ENCODE measurements at places on chromosomes 1 and 21.

DNA sequence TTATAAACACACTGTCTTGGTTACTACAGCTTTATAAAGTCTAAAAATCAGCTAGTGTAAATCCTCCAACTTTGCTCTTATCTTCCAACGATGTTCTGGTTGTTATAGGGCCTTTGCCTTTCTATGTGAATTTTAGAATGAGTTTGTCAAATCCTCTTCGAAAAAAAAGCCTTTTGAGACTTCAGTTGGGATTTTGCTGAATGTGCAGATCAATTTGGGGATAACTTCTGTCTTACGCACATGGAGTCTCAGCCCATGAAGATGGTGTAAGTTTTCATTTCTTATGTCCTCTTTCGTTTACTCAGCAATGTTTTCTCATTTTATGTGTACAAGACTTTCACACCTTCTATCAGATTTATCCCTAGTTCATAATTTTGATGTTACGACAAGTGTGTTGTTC is 64.8 kb upstream of the ADARB1 start:
- peaks cover 11% of the 10 kb centered on the region for H3K27me3 ChIP-seq
- no peak overlapping the region for H3K4me3 ChIP-seq
- H3K4me1 ChIP-seq, result peaks cover 19% of the 10 kb centered on the region
- no peaks in the 10 kb centered on the region for H3K36me3 ChIP-seq

- H3K27ac ChIP-seq, result no peak overlapping the region
- H3K4me3 ChIP-seq, result no peak overlapping the region
- peaks cover 31% of the 10 kb centered on the region for H3K36me3 ChIP-seq
- H3K4me1 ChIP-seq, result peaks cover 16% of the 10 kb centered on the region
- H3K27me3 ChIP-seq, result no peaks in the 10 kb centered on the region
Observed at GRCh38 chr1:114457675-114458236, 53.2 kb downstream of the TRIM33 start.

- no peak overlapping the region for H3K27ac ChIP-seq
- H3K4me3 ChIP-seq, result no peak overlapping the region
Observed at GRCh38 chr1:63262459-63262770, 60.0 kb upstream of the FOXD3 start.

- peaks cover 18% of the 10 kb centered on the region for H3K4me1 ChIP-seq
- DNase-seq, result no peak
- peaks cover 17% of the 10 kb centered on the region for H3K27me3 ChIP-seq
- H3K27ac ChIP-seq, result no peak overlapping the region
Observed at GRCh38 chr1:199746666-199747384, 280.7 kb upstream of the NR5A2 start.

- peaks cover 50% of the 10 kb centered on the region for H3K36me3 ChIP-seq
- no peak overlapping the region for H3K27ac ChIP-seq
- peaks cover 38% of the 10 kb centered on the region for H3K27me3 ChIP-seq
- no peak for DNase-seq
- no peak overlapping the region for H3K4me3 ChIP-seq
Observed at GRCh38 chr1:113987259-113987658, 8.0 kb downstream of the OLFML3 start.

DNA sequence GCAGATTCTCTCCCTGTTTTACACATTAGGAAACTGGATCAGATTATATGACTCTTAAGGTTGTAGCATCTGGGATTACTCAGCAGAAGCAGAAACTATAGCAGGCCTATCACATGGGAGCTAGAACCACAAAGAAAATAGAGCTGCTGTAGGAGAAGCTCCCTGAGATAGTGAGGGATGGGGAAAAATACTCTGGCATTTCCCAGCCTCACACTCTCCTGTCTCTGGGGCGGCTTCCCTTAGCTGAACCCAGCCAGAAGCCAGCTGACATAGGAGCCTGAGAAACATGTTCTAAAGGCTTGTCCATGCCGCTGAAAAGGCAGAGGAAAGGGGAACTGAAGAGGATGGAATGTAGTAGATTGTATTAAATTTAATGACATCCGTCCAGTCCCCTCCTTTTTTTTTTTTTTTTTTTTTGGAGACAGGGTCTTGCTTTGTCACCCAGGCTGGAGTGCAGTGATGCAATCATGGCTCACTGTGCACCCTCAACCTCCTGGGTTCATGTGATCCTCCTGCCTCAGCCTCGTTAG is 76.8 kb upstream of the DNAJC6 start:
- peaks cover 22% of the 10 kb centered on the region for H3K4me1 ChIP-seq
- H3K4me3 ChIP-seq, result no peak overlapping the region
- no peaks in the 10 kb centered on the region for H3K27me3 ChIP-seq
- H3K36me3 ChIP-seq, result peaks cover 8% of the 10 kb centered on the region
- peak overlapping the region; percentile 27 for H3K27ac ChIP-seq

GRCh38 chr1:216627252-216627651 is 96.0 kb downstream of the ESRRG start:
- H3K4me1 ChIP-seq, result peaks cover 3% of the 10 kb centered on the region
- H3K36me3 ChIP-seq, result no peaks in the 10 kb centered on the region
- no peak overlapping the region for H3K4me3 ChIP-seq
- no peak for DNase-seq

DNA sequence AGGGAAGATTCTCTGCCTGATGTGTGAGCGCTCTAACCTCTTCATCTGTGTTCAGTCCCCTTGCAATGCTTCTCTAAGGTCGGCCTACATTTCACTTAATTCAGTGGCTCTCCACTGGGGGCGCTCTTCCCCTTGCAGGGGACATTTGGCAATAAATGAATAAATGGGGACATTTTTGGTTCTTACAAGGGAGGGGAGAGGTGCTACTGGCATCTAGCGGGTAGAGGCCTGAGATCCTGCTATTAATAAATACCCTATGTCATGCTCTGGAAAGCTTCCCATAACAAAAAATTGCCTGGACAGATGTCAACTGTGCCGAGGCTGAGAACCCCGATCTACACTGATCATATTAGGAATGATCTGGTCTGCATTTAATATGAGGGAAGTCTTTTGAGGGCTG is 25.9 kb upstream of the DNAJC11 start:
- DNase-seq, result peak; percentile 79
- peaks cover 7% of the 10 kb centered on the region for H3K27me3 ChIP-seq
- H3K4me3 ChIP-seq, result no peak overlapping the region
- H3K36me3 ChIP-seq, result no peaks in the 10 kb centered on the region
- peaks cover 23% of the 10 kb centered on the region for H3K4me1 ChIP-seq

GRCh38 chr1:172895761-172896160 is 155.0 kb downstream of the TNFSF18 start:
- peaks cover 13% of the 10 kb centered on the region for H3K4me1 ChIP-seq
- H3K4me3 ChIP-seq, result no peak overlapping the region
- H3K27me3 ChIP-seq, result no peaks in the 10 kb centered on the region
- DNase-seq, result no peak
- H3K36me3 ChIP-seq, result no peaks in the 10 kb centered on the region

DNA sequence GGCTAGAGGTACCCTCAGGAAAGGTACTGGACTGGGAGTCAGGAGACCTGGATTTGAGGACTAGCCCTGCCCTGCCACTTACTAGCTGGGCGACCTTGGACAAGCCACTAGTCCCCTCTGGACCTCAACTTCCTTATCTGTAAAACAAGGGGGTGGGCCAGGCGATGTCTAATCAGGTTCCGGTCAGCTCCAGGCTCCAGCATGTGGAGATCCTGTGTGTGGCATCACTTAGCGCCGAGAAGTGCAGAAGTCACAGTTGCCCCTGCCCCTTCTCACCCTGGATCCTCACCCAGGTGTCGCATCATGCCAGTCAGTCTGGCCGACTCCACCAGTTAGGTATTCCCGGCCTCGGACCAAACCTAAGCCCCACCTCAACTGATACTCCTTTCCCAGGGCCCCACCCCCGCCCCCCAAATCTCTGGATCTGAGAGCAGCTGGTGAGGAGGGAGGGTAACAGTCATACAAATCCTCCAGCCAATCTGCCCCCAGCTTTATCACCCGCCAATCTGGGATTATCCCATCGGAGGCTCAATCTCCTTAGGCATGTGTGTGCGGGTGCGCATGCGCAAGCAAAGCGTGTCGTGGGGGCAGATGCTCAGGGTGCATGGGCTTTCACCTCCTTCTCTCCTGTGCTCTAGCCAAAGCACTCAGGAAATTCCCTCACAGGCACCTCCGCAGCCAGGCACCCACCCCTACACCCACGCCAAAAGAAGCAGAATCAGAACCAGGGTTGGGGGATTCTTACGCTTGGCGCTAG is 5.4 kb downstream of the CELF3 start:
- no peak for DNase-seq
- no peaks in the 10 kb centered on the region for H3K36me3 ChIP-seq
- H3K4me3 ChIP-seq, result no peak overlapping the region
- H3K27ac ChIP-seq, result no peak overlapping the region
- H3K27me3 ChIP-seq, result peaks cover 13% of the 10 kb centered on the region
- peaks cover 11% of the 10 kb centered on the region for H3K4me1 ChIP-seq

DNA sequence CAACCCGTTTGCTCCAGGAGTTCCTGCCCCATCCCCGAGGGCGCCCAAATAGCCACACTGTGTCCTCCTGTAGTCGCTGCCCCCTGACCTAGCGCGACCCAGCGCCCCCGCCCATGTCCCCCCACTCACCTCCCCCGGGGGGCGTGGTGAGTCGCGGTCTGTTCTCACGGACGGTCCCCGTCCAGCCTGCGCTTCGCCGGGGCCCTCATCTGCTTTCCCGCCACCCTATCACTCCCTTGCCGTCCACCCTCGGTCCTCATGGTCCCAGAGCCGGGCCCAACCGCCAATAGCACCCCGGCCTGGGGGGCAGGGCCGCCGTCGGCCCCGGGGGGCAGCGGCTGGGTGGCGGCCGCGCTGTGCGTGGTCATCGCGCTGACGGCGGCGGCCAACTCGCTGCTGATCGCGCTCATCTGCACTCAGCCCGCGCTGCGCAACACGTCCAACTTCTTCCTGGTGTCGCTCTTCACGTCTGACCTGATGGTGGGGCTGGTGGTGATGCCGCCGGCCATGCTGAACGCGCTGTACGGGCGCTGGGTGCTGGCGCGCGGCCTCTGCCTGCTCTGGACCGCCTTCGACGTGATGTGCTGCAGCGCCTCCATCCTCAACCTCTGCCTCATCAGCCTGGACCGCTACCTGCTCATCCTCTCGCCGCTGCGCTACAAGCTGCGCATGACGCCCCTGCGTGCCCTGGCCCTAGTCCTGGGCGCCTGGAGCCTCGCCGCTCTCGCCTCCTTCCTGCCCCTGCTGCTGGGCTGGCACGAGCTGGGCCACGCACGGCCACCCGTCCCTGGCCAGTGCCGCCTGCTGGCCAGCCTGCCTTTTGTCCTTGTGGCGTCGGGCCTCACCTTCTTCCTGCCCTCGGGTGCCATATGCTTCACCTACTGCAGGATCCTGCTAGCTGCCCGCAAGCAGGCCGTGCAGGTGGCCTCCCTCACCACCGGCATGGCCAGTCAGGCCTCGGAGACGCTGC is 1.1 kb downstream of the HTR6 start:
- H3K4me1 ChIP-seq, result peaks cover 4% of the 10 kb centered on the region
- H3K27ac ChIP-seq, result no peak overlapping the region
- H3K36me3 ChIP-seq, result no peaks in the 10 kb centered on the region
- peak overlapping the region; percentile 71 for H3K4me3 ChIP-seq
- peaks cover 61% of the 10 kb centered on the region for H3K27me3 ChIP-seq
- DNase-seq, result peak; percentile 49

DNA sequence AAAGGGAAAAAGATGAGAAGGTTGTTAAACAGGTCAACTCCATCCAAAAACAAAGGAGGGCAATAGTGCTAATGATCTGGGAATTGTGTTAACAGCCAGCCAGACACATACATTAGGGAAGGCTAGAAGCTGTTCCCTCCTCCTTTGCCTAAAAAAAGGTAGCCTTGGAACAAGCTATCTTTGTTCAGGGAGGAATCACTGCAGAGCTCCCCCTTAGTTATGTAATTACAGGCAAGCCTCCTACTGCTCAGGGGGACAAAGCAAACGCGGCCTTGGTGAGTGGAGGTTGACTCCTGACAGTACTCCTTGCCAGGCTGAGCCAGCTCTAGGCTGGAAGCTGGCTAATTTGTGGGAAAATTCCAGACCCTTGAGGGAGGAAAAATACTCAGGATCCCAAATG is 97.6 kb downstream of the VAV3 start:
- peak overlapping the region; percentile 31 for H3K4me3 ChIP-seq
- no peaks in the 10 kb centered on the region for H3K27me3 ChIP-seq
- H3K27ac ChIP-seq, result peak overlapping the region; percentile 94
- peaks cover 65% of the 10 kb centered on the region for H3K4me1 ChIP-seq
- H3K36me3 ChIP-seq, result peaks cover 17% of the 10 kb centered on the region
- DNase-seq, result peak; percentile 70

- H3K27ac ChIP-seq, result peak overlapping the region; percentile 85
- H3K36me3 ChIP-seq, result peaks cover 27% of the 10 kb centered on the region
- peaks cover 21% of the 10 kb centered on the region for H3K4me1 ChIP-seq
- no peak for DNase-seq
- H3K4me3 ChIP-seq, result no peak overlapping the region
Observed at GRCh38 chr21:33760641-33761440, 118.5 kb downstream of the ITSN1 start.

DNA sequence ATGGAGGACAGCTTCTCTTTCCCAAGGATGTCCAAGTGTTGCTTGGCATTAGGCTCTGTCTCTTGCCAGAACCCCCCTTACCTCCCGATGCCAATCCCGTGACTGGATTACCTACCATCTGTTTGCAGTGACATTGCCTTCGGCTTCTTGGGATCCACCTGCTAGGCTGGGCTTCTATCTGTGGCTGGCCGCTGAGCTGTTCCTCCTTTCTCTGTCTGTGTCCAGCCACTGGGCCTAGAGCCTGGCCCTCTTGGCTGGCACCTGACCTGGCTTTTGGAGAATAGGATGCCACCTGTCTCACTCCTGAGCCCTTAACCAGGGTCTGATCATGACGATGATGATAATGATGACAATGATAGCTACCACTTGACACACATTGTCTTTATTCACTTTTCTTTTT is 41.6 kb upstream of the STUM start:
- no peak for DNase-seq
- H3K36me3 ChIP-seq, result no peaks in the 10 kb centered on the region
- no peaks in the 10 kb centered on the region for H3K4me1 ChIP-seq
- no peak overlapping the region for H3K4me3 ChIP-seq
